ENCODE measurements at places on chromosomes 12 and 14.

DNA sequence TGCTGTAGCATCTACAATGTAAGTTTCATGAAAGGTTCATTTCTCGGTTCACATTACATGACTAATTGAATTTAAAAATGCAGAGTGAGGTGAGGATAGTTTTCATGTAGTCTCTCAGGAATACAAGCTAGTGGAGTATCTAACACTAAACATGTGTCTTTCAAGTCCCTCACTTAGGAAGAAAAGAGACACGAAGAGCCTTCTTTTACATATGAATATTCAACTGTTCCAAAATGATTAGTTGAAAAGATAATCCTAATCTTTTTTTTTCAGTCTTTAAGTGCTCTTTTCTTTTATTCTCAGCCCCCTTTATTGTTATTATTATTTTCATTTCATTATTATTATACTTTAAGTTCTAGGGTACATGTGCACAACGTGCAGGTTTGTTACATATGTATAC is 10.8 kb downstream of the PRR4 start:
- no peak for DNase-seq

DNA sequence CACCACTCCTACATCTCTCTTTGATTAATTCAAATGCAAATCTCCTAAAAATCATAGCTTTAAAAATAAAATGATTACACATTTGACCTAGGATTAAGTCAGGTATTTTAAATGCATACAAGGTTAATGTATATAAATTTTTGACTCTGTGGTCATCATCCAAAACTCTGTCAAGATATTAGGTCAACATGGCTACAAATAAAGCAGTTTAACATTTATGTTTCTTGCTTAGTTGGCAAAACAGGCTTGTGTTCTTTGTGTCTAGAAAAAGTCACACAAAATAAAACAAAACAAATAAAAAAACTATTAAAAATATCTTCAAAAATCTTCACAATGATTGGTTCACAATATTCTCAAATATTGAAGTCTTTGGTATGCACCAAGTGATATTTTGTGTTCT is 473.2 kb downstream of the LRFN5 start:
- DNase-seq = no peak

GRCh38 chr12:66665435-66665985 is 13.4 kb downstream of the GRIP1 start:
- DNase-seq = no peak

- no peak for DNase-seq
Observed at GRCh38 chr14:67620217-67620785, 581 bp downstream of the ARG2 start.

DNA sequence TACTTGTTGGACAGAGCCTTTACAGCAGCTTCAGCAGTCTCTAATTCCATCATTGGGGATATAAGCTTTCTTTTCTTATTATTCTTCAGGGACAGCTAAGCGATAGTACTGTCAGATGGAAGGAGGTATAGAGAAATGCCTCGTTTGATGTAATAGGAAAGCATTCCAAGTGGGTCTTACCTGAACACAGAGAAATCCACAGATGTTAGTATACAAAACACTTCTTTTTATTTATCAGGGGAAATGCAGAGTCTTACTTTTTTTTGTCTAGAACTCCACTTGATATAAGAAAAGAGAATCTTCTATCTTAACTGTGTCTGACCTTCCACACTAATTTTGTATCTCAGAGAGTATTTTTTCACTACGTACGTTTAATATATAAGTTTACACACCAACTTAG is 1.9 kb downstream of the SYT1 start:
- no peak for DNase-seq

GRCh38 chr12:116614194-116614915 is 55.2 kb downstream of the MAP1LC3B2 start:
- DNase-seq = no peak

Data from OCI-LY7 (cell line).